ENCODE measurements at places on chromosomes 6 and 20. TPM values are rescaled to one million over a fixed set of nuclear protein-coding genes. Genes with fewer than 3 reads are reported as not detected.

The DLK2 gene
- 1.2 TPM for total RNA-seq

DNA sequence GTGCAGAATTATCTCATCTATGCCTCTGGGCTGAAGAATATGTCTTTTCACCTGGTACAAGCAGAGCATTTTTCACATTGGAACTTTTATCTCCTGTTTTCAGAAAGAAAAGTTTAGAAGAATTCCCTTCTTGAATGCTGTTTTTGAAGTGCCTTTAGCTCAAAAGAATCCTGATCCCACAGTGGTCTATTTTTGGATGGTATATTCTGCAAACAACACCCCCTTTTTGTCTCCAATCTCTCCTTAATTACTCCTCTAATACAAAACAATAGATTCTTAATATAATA, 57.7 kb upstream of the HFE start:
- no peak for DNase-seq

GRCh38 chr6:43706788-43707187, 19.2 kb upstream of the MRPS18A start:
- no peak for DNase-seq

GRCh38 chr6:134111062-134111677, 58.7 kb upstream of the SLC2A12 start:
- no peak for DNase-seq

DNA sequence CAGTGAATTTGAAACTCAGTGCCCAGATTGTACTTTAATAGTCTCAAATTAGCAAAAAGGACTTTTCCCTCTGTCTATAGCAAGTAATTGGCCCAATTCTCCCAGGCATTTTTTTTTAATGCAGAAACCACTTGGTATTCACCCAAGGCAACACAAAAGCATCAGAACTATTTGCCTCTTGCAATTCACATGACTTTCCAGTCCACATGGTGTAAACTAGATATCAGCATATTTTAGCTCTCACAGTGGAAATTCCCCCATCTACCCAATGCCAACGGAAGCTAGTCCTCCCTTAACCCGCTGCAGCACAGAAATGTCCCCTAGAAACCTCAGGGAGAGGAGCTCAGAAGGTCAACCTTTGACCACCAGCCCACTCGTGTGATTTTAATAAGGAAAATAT, 103.4 kb upstream of the CDYL start:
- no peak for DNase-seq

All from left ventricle myocardium superior (tissue), 1 donor.